ENCODE measurements at places on chromosomes 16 and 17.

GRCh38 chr16:1439058-1439698 lies 5.2 kb downstream of the CCDC154 start:
- DNase-seq, result no peak

DNA sequence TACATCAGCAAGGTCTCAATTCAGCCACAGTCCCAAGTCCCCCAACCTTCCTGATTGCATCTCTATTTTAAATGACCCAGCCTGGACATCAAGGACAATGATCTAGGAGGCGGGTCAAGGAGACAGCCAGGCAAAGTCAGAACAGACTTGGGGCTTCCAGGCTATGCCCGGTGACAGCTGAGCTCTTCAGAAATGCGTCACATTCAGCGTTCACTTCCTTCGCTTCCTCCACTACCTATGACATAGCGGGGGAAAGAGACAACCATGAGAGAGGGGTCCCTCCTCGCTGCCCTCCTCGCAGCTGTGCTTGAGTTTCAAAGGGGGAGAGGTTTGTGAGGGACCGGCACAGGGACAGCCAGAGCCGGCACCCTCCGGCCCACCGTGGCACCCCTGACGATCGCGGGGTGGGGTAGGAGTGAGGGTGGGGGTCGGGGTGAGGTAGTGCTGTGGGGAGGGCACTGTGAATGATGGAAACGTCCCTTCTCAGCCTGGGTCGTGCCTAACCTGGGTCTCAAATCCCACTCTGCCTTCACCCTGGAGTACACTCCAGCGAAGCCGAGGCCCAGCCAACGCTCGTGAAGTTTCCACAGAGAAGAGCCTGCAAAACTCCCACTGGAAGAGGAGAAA lies 12.3 kb upstream of the LGALS3BP start:
- no peak for DNase-seq

GRCh38 chr17:27216836-27217235 lies 77.1 kb upstream of the WSB1 start:
- DNase-seq, result no peak

DNA sequence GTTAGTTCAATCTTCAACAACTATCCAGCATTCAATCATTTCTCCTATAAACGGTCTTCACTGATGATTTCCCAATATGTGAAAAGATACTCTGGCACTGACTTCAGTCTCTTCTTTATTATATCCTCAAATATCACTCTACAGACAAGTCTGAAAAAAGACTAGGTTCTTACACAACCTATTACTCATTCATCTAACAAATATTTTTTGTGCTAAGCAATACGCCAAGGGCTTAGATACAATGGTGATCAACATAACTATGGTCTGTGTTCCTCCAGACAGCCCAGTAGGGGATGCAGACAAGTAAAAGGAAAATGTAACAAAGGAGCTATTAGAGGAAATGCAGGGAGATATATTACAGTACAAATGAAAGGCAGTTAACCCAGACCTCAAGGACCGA lies 63.9 kb downstream of the MYO1D start:
- no peak for DNase-seq

- no peak for DNase-seq
Observed at GRCh38 chr16:31351942-31352325, 3.0 kb upstream of the ITGAX start.

- no peak for DNase-seq
Observed at GRCh38 chr17:41338961-41339485, 11.6 kb downstream of the KRT33A start.

DNA sequence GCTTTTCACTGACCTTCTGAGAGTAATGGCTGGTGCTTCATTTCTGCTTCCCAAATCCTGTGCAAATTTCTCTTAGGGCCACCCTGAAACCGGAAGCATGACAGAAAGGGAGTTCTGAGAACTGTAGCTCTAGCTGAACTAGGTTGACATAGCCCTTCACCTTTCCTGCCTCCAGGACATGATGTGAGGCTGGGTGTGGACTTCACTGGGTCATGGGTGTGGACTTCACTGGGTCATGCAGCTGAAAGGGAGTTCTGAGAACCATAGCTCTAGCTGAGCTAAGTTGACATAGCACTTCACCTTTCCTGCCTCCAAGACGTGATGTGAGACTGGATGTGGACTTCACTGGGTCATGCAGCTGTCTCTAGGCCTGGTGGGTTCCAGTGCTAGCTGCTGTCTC lies 54.3 kb upstream of the NLRP1 start:
- DNase-seq, result no peak

DNA sequence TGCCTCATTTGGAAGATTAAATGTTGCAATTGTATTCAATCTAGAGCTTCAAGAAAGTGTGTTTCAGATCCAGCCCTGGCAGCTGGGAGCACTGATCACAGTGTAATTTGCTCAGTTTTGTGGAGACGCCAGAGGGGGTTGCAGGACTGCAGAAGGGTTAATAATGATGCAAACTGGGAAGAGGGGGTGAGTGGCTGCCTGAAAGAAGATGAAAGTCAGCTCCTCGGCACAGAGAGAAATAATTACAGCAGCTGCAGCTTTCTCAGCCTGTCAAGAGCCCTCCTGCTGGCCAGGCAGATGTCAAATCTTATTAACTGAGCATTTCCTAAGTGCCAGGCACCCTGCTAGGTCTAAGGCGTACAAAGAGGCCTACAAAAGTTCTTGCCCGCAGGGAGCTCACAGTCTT lies 97.7 kb downstream of the ZNF18 start:
- no peak for DNase-seq

DNA sequence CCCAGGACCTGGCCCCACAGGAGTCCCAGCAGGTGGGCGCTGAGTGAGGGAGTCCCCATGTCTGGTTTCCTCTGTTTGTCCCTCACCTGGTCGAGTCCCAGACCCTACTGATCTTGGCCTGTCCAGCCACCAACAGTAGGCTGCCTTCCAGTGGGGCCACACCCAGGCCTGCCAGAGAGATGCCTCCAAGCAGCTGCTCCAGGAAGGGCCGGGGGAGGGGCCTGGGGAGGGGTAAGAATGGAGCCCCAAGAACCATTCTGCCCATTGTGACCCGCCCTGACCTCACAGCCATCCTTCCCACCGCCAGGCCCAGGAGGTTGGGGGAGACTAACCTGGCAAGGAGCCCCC lies 736 bp downstream of the SPATA20 start:
- no peak for DNase-seq

DNA sequence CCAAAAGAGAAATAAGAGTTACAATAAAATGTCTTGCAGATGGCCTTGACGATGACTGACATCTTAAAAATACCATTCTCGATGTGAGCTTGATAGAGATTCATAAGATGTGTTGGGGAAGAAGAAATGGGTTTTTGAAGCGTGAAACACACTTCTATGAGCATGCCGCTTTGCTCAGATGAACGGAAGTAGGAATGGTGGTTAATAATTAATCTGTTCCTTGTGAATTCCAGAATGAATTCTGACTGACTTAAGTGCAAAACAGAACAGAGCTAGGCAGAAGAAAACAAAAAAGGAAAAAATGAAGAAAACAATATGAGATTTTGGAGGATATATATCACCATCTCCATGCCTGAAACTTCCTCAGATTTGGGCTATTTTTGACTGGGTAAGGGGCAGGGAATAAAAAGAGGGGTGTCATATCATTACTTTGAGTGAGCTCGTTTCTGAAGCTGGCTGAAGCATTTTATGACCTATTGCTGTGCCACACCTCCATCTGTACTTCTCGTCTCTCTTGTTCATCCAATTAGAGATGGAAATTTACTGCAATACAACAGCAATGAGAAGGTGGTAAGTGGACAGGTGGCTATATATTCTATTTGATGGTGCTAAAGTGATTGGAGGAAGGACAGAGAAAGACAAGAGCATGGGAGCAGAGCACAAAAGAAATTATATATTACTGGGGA lies 1152.0 kb upstream of the CDH8 start:
- DNase-seq, result no peak

GRCh38 chr16:73058221-73058615 lies 10.3 kb upstream of the ZFHX3 start:
- no peak for DNase-seq

DNA sequence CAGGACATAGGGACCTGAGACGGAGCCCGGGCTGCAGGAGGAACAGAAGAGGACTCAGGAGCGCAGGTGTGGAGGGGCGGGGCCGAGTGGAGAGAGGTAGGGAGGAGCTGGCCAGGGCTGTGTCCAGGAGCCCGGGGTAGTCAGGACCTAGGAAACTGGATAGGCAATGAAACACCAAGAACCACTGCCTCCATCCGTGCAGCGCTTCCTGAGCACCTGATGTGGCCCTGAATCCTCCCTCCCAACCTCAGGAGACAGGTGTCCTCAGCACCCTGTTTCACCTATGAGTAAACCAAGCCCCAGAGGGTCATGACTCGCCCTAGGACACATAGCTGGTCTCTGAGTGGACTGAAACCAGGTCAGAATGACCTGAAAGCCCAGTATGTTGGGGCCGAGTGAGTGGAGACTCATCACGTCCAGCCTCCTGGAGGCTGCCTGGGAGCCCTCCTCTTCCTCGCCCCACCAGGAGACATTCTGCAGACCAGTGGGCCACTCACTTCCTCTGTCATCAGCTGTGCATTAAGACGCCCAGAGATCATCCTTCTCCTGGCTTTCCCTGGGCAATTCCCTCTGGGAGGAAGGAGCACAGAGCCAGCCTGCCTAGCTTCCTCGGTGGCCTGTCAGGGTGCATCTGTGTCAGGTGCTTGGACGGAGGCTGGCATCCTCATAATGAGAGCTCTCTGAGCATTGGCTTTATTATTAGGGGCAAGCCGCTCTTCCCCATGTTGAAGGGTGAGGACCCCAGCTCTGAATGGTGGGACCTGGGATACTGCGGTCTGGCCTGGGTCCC lies 72.8 kb downstream of the SCNN1B start:
- no peak for DNase-seq

DNA sequence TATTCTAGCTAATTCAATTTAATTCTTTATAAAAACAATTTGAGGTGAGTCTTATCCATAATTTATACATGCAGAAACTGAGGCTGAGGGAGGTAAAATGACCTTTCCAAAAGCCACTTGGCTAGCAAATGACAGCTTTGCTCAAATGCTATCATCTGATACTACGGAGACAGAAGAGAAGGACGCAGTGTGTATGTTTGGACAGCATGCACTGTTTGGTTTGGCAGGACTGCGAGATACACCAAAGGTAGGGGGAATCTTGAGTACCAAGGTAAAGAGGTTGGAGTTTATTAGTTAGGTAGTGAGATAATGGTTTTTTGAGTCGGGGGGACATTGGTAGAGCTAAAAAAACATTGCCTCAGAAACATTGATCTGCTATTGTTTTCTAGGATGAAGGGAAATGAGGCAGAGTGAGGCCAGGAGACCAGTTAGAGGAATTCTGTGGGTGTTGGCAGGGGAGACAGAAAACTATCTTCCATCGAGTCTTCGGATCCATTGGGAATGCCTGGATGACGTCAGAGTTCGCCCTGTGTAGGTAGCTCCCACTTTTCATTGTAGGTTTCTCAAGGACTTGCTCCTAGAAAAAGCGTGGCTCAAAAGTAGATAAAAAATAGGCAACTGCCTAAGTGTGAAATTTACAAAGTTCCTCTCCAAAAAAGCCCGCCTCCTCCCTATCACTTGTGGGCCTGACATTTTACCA lies 2.5 kb upstream of the HS3ST4 start:
- no peak for DNase-seq

DNA sequence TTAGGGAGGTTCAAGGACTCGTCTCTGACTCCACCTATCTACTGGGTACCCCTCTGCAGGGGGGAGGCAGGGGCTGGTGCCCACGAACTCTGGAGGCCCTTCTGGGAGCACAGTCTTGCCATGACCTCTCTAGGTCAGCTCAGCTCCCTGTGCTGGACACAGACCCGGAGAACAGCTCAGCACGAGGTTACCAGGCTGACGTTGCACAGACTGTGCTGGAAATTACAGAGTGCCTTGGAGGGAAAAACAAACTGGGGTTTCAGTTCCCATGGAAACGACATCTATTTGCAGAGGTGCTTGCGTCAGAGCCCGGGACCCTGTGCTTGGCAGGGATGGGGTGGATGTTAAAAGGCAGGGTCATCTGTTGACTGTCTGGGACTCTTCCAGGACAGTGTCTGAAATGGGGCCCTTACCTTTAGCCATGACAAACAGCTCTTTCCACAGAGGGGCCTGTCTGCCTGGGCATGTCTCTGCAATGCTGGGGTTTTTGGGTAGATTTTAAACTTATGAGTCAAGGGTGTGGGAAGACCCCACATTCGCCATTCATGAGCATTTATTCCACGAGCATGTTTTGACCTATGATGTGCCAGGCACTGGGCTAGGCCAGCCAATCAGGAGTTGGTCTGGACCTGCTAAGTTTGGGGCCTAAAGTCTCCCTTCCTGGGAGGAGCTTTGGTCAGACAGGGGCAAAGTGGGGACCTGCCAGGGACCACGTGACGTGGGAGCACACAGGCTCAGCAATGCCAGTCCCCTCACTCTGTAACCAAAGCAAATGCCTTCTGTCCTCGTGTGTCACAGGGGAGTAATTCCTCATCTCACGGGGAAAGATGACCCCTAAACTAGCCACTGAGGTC lies 22.5 kb downstream of the CCR7 start:
- DNase-seq, result no peak

DNA sequence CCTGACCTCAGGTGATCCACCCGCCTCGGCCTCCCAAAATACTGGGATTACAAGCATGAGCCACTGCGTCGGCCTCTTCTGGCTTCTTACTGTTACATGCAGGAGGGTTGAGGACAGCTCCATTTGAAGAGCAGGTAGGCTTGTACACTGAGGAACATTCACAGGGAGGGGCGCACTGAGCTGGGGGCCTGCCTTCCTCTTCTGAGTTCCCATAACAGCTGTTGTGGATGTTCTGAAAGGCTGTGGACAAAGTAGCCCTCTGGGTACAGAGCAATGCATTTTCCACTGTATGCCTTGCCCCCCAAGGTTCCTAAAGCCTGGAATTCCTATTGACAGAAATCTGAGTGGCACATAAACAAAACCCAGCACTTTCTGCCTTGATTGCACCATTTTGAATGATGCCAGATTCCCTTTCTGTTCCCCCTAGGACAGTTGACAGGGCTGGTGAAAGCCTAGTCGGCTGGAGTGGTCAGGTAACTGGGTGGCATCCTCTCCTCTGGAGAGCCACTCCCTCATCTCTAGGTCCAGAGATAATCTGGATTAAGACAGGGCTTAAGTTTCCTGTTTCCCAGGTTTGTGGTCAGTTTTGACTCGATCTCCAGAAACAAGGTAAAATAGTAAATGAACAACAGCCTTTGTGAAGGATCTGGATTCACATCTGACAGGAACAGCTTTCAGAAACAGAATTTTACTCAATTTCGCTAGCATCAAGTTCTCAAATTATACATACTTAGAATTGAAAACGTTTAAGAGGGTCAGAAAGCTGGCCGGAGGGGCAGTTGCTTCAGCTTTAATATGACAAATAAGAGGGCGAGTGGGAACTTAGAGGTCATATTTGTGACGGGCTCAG lies 1.3 kb upstream of the CDK5R1 start:
- no peak for DNase-seq

DNA sequence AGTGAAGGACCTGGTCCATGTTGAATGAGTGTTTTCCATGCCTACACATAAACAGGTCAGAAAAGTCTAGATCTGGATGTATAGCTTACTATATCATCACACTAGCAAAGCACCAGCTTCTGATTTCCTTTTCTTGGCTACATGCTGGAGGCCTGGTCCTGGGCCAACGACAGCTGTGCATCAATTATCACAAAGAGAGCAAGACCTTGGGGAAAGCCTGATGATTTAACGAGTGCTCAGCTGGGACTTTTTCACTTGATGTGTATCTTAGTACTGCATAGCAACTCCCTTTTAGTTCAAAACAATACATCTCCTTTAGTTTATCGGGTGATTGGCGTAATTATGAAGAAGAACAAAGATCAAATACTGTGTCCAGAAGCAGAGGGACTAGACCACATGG lies 358.2 kb downstream of the KIF2B start:
- DNase-seq, result no peak

GRCh38 chr17:47301831-47302230 lies 21.9 kb upstream of the EFCAB13 start:
- no peak for DNase-seq
